Tibial nerve (tissue), 4 donors: ENCODE measurements at places on chromosomes 11 and 22.

GRCh38 chr22:27100789-27101188 lies 443.4 kb downstream of the MIAT start:
- no peaks in the 10 kb centered on the region for H3K27me3 ChIP-seq
- H3K4me1 ChIP-seq = peaks cover 1% of the 10 kb centered on the region
- no peak overlapping the region for H3K27ac ChIP-seq
- no peak overlapping the region for H3K4me3 ChIP-seq
- H3K36me3 ChIP-seq = no peaks in the 10 kb centered on the region
- no peak for DNase-seq

- peaks cover 23% of the 10 kb centered on the region for H3K4me1 ChIP-seq
- H3K27me3 ChIP-seq = no peaks in the 10 kb centered on the region
- DNase-seq = no peak
These were observed 30.6 kb downstream of the PISD start for GRCh38 chr22:31631436-31631835.

- no peak overlapping the region for H3K27ac ChIP-seq
- H3K27me3 ChIP-seq = no peaks in the 10 kb centered on the region
These were observed 92.5 kb upstream of the PRDM11 start for GRCh38 chr11:45053736-45054446.

DNA sequence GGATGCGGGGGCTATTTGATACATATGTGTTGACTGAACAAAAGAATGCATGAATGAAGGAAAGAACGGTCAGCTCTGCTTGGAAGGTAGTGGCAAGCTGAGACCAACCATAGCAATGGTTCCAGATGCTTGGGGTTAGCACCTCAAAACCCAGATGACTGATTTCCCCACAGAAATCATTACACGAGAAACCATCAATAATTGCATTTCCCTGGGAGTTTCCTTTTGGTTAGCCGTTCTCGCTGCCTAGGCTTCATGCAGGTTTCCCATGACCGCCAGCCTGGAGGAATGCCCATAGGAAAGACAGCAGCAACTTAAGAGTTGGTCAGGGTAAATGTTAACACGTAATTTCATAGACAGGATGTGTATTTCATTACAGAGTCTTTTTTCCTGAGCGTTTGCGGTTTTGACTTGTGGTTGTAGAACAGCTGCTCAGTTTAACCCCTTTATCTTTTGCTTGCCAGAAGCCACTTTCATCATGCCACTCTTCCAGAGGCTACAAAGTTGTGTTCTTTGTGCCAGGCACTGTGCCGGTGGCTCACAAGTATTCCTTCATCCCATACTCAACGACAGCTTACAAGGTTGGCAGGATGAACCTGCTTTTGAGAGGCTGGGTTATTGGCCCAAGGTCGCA lies 2.8 kb downstream of the IL17RA start:
- no peak for DNase-seq
- no peaks in the 10 kb centered on the region for H3K27me3 ChIP-seq
- H3K4me1 ChIP-seq = no peaks in the 10 kb centered on the region
- H3K4me3 ChIP-seq = no peak overlapping the region
- H3K36me3 ChIP-seq = no peaks in the 10 kb centered on the region

DNA sequence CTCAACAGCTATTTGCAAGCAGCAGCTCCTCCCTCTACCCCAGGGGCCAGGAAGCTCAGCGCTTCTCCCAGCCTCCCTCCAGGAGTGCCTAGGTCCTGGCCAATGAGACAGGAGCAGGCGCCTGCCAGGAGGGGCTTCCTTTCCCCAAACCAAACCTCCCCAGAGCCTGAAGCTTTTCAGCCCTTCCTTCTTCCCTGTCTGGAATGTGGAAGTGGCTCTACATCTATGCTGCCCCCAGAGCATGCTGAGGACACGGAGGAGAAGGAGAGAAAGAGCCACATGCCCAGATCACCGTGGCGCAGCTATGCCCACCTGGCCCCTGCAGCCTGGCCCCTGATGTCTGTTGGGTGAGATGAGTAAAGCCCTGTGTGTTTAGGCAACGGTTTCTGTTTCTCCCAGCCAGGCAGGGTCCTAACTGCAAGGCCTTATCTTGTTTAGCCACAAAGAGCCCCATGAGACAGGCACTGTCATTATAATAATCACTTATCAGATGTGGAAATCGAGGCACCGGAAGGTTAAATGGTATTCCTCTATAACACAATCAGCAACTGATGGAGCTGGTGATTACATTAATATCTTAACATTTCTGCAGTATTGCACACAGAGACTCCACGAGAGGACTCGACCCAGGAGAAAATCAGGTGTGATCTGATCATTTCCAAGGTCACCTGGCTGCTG lies 315.8 kb downstream of the CTTN start:
- DNase-seq = no peak
- no peaks in the 10 kb centered on the region for H3K27me3 ChIP-seq
- H3K4me1 ChIP-seq = no peaks in the 10 kb centered on the region
- H3K27ac ChIP-seq = no peak overlapping the region
- H3K36me3 ChIP-seq = no peaks in the 10 kb centered on the region
- H3K4me3 ChIP-seq = no peak overlapping the region

- peaks cover 35% of the 10 kb centered on the region for H3K4me1 ChIP-seq
- no peaks in the 10 kb centered on the region for H3K27me3 ChIP-seq
- no peaks in the 10 kb centered on the region for H3K36me3 ChIP-seq
- DNase-seq = no peak
- no peak within 1 kb of the TSS for H3K27ac ChIP-seq
These were observed at the start of gene LGALS12 for GRCh38 chr11:63505857-63506528. LGALS12 (plus strand) TSS chr11:63506084; CDS start chr11:63506459, 375 bp downstream.

DNA sequence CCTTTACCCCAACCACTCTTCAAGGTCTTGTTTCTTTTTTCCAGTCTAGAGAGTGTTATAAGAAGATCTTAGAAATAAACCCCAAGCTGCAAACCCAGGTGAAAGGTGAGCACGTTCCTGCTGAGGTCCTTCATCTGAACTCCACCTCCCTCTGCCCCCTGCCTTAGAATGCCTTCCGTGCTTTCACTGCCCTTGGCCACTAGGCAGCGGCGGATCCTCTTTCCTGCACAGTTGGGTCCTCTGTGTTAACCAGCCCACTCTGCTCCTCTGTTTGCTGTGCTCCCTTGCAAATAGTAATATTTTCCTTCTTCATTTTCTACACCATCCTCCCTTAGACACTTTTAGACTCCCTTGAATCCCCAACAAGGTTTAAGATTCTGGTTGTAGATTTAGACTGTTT lies 24.3 kb downstream of the TTC12 start:
- H3K27me3 ChIP-seq = no peaks in the 10 kb centered on the region
- no peaks in the 10 kb centered on the region for H3K4me1 ChIP-seq
- no peaks in the 10 kb centered on the region for H3K36me3 ChIP-seq
- no peak overlapping the region for H3K4me3 ChIP-seq
- no peak overlapping the region for H3K27ac ChIP-seq

- H3K27me3 ChIP-seq = no peaks in the 10 kb centered on the region
- no peaks in the 10 kb centered on the region for H3K4me1 ChIP-seq
- H3K4me3 ChIP-seq = no peak overlapping the region
- no peak overlapping the region for H3K27ac ChIP-seq
- DNase-seq = peak; percentile 54
These were observed 65.0 kb downstream of the SFI1 start for GRCh38 chr22:31561238-31561887.

GRCh38 chr22:35612903-35613302 lies 4.2 kb downstream of the MB start:
- DNase-seq = no peak
- H3K27me3 ChIP-seq = no peaks in the 10 kb centered on the region
- no peaks in the 10 kb centered on the region for H3K4me1 ChIP-seq

DNA sequence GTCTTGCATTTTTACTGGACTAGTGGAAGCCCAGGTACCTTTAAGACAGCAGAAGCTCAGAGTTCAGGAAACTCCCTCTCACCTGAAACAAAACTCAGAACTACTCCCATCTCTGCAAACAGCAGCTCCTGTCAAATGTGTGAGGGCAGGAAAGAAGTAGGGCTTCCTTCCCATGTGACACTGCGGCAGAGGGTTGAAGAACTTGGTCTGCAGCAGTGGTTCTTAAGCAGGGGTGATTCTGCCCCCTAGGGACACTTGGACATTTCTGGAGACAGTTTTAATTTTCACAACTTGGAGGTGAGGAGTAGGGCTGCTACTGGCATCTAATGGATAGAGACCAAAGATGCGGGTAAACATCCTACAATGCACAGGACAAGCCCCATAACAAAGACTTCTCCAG lies 63.4 kb downstream of the RCN1 start:
- peaks cover 3% of the 10 kb centered on the region for H3K27me3 ChIP-seq
- no peak for DNase-seq

- no peaks in the 10 kb centered on the region for H3K27me3 ChIP-seq
- no peaks in the 10 kb centered on the region for H3K36me3 ChIP-seq
- DNase-seq = no peak
- H3K4me1 ChIP-seq = no peaks in the 10 kb centered on the region
- H3K27ac ChIP-seq = no peak overlapping the region
These were observed 31.8 kb upstream of the RFPL3 start for GRCh38 chr22:32325811-32326237.

DNA sequence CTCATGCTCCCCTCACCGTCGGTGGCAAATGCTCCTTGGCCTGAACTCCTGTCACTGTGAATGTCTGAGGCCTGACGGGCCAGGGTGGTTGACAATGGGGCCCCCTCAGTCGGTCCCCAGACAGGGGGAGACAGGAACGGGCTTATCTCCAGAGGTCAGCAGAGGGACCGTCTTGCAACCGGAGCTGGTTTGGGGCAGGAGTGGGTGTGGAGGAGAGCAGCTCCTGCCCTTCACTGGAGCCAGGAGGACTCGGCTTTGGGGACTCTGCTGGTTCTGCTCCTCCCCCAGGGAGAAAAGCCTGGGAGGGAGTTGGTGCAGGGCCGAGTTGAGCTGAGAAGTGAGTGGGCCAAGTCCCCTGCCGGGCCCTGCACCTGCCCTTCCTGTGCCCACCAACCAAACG lies 354.4 kb downstream of the BRD1 start:
- H3K36me3 ChIP-seq = no peaks in the 10 kb centered on the region
- no peak overlapping the region for H3K27ac ChIP-seq
- no peaks in the 10 kb centered on the region for H3K27me3 ChIP-seq

DNA sequence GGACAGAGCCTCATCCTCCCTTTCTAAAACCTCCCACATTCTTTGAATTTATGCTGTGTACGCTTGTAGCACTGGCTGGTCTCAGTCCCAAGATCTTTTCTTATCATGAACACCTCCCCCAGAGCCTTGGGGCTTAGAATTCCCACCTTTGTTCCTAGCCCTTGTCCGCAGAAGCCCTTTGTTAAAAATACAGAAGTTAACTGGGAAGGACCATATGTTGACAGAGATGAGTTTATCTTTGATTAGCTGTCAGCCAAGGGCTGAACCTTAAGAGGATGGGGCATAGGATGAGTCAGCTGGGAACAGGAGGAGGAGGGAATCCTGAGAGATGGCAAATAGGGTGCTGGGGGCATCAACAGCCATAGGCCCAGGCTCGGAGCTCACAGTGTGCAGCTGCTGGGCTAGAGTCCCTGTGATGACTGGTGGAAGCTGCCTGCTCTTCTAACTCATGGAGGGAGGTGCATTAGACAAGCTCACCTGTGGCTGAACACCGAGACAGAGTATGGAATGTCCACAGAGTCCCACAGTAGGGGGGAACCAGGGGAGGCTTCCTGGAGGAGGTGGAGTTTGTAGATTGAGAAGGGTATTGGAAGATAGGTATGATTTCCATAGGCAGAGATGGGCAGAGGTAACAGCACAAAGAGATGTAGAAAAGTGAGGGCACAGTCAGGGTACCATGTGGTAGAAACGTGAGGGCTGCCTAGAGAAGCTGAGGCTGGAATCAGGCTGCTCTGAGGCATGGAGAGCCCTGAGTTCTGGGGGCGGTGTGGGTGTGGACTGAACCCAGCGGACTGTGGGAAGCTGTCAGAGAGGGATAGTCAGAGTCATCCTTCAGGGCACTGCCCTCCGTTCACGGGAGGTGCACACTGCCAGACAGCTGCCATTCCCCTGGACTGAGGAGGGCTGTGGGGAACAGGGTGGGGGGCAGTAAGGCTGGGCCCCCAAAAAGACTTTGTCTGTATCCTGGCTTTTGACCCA lies 9.9 kb downstream of the MICAL2 start:
- DNase-seq = no peak
- no peak overlapping the region for H3K4me3 ChIP-seq
- H3K27me3 ChIP-seq = no peaks in the 10 kb centered on the region
- H3K4me1 ChIP-seq = no peaks in the 10 kb centered on the region
- no peaks in the 10 kb centered on the region for H3K36me3 ChIP-seq
- no peak overlapping the region for H3K27ac ChIP-seq

GRCh38 chr11:79493555-79494171 lies 52.8 kb upstream of the TENM4 start:
- H3K27me3 ChIP-seq = no peaks in the 10 kb centered on the region
- H3K27ac ChIP-seq = no peak overlapping the region
- no peaks in the 10 kb centered on the region for H3K4me1 ChIP-seq
- no peaks in the 10 kb centered on the region for H3K36me3 ChIP-seq
- no peak overlapping the region for H3K4me3 ChIP-seq

DNA sequence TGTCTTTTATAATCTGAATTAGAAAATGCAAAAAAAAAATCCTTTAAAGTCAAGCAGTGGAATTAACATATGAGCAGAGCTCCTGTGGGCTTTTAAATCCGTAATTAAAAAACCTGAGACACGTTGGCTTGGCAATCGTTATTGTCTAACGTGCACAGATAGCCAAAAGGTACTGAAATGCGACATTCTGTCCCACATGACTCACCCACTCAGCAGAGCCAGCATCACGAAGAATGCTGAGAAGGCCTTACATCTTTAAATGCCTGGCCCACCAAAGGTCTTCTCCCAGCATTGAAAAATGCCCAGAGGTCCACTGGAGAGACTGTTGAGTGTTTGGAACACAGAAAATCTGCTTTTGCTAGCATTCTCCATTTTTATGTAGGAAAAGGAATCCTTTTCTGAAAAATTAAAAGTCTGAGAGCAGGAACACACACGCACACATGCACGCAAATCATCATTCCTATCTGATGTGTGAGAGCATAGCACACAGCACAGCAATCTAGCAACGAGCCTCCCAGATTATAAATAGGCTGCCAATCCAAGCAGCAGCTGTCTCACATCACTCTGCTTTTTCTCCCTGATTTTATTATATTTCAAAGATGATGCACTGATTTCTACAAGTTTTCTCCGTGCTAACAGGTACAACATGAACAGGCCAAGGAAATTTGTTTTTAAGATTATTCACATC lies 94.5 kb downstream of the PHF21A start:
- H3K4me3 ChIP-seq = no peak overlapping the region
- no peaks in the 10 kb centered on the region for H3K4me1 ChIP-seq
- no peaks in the 10 kb centered on the region for H3K27me3 ChIP-seq
- no peaks in the 10 kb centered on the region for H3K36me3 ChIP-seq
- DNase-seq = no peak

GRCh38 chr22:39814899-39815298 lies 78.7 kb downstream of the ENTHD1 start:
- H3K4me1 ChIP-seq = no peaks in the 10 kb centered on the region
- no peaks in the 10 kb centered on the region for H3K36me3 ChIP-seq
- H3K27me3 ChIP-seq = no peaks in the 10 kb centered on the region
- DNase-seq = no peak
- no peak overlapping the region for H3K4me3 ChIP-seq
- H3K27ac ChIP-seq = no peak overlapping the region

- H3K27ac ChIP-seq = no peak overlapping the region
- no peaks in the 10 kb centered on the region for H3K27me3 ChIP-seq
- no peak for DNase-seq
- H3K4me3 ChIP-seq = no peak overlapping the region
- no peaks in the 10 kb centered on the region for H3K36me3 ChIP-seq
- no peaks in the 10 kb centered on the region for H3K4me1 ChIP-seq
These were observed 704.2 kb upstream of the TENM4 start for GRCh38 chr11:80144897-80145594.
